ENCODE measurements at places on chromosomes 5 and 9.

GRCh38 chr5:83076742-83077661, at the start of the genes TMEM167A and XRCC4:
Gene TMEM167A, minus strand, starts transcription at chr5:83077394. Its CDS starts 71 bp downstream, at chr5:83077323.
Gene XRCC4, plus strand, starts transcription at chr5:83077547. Its CDS starts 27,373 bp downstream, at chr5:83104920.
- DNase-seq = peak; percentile 94

DNA sequence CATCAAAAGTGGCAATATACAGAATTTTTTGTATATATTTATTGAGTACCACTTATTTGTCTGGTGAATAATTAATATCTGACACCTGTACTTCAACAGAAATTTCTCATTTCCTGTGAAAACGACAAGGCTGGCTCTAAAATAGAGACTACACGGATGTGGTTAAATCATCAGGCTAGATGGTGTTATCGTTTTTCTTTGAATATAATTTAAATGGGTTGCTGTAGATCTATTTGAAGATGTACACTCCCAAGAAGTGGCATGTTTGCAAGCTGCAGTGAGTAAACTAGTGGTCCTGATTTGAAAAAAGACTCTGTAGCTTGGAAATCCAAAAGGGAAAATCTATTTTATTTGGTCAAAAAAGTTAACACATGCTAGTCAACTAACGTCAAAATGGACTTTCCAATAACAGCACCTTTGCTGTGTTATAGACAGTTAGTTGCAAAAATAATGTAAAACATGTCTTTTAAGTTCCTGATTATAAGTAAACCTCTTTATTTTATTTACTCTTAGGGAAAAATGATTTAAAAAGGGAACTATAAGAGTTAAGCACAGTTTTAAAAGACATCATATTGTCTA, 13.8 kb downstream of the ST8SIA4 start:
- no peak for DNase-seq

GRCh38 chr5:121251954-121252353, 599.7 kb upstream of the FTMT start:
- DNase-seq = no peak

DNA sequence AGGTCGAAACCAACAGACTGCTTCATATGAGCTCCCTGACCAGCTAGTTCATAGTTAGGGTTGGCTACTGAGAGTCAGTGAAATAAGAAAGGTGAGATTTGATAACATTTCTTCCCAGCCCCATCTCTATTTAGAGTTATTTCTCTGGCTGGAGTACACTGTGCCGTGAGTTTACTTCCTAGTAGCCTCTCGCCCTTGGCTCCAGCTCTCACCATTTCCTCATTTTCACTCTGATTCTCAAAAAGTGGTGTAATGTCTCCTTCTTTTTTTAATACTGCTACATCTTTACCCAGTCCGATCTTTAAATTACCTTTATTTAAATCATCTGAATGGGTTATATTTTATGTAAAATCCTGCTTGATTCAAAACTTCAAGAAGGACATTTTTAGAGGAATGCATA, 100.4 kb upstream of the FAM174A start:
- DNase-seq = no peak

DNA sequence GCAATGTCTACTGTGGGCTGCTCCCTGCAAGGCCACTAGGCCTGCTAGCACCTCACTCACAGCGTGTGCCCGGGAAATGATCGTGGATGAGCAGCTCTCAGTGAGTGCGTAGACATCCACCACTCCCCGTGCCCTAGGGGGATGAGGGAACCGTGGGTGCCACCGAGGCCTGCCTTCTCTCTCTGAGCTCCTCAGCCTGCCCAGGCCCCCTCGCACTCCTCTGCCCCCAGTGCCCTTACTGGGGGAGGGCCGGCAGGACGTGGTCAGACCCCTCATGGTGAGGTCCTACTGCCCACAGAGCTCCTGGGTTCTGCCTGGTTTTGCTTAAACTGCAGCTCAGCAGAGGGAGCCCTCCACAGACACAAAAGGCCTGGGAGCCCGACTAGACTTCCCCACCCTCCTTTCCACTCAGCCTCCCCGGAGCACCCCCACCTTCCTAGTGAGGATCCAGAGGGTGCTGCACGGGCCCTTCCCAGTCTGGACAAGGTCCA, 220.0 kb downstream of the CACNA1B start:
- DNase-seq = no peak

- DNase-seq = no peak
Observed at GRCh38 chr9:98603821-98604383, 104.8 kb downstream of the GABBR2 start.

DNA sequence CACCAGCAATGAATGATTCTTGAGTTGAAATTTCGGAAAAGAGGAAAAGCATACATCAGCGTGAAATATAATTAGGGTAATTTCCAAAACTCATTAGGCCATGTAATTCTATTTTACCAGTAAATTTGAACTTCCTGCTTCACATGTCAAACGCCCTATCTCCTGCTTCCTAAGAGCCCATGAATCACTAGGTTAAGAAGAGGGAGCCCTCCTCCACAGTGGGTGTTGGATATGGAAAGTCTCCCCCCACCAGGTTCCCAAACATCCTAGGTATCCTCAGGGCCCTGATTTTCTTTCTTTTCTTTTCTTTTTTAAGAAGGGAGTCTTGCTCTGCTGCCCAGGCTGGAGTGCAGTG, 115.2 kb downstream of the SUSD1 start:
- DNase-seq = no peak

DNA sequence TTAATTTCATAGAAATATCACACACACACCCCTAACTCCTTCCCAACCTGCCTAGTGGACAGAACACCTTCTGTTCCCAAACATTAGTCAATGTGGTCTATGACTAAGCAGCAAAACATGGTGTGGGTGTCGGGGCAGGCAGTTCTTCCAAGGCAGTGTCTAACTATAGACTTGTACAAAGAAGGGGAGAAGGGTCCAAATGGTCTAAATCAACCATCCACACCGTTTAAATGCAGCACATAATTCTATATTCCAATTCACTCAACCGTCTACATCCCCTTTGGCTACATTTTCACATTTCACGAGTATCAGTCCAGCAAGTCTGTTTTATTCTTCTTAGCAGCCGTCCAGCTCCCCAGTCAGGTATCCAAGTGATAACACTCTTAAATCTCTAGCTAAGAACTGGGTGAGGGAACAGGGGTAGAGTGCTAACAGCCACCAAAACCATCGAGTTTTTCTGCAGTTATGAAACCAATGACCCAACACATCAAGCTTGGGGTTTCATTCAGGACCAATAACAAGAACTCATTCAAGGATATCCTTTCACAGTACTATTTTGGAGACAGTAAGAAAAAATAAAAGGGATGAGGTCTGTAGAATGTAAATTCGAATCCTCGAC, 3.3 kb downstream of the ZNF608 start:
- DNase-seq = no peak

Measured in NCI-H2227 treated with DMSO at 0.1 percent for 48 hours (cell line).